Activated T-cell treated with anti-CD3 and anti-CD28 coated beads, Interleukin-2, amount 50 U/mL, for 48 hours (primary cell): ENCODE measurements at places on chromosomes 13 and 19.

- DNase-seq: no peak
Observed at GRCh38 chr13:27113436-27113835, 58.2 kb downstream of the USP12 start.

GRCh38 chr13:60417734-60418133, 20.7 kb downstream of the TDRD3 start:
- no peak for DNase-seq

DNA sequence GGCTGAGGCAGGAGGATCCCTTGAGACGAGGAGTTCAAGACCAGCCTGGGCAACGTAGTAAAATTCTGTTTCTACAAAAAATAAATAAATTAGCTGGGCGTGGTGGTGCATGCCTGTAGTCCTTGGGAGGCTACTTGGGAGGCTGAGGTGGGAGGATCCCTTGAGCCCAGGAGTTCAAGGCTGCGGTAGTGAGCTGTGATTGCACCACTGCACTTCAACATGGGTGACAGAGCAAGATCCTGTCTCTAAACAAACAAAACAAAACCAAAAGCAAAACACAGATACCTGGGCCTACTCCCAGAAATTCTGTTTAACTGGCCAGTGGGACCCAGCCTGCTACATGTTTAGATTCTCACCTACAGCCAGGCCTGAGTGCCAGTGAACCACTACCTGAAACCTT, 74.6 kb upstream of the MEDAG start:
- DNase-seq: no peak

GRCh38 chr13:85076343-85076742, 722.9 kb downstream of the SLITRK6 start:
- DNase-seq: no peak

GRCh38 chr19:48770734-48771472, 15.6 kb downstream of the FGF21 start:
- DNase-seq: no peak

GRCh38 chr19:21604951-21605476, 99.6 kb downstream of the ZNF429 start:
- no peak for DNase-seq

DNA sequence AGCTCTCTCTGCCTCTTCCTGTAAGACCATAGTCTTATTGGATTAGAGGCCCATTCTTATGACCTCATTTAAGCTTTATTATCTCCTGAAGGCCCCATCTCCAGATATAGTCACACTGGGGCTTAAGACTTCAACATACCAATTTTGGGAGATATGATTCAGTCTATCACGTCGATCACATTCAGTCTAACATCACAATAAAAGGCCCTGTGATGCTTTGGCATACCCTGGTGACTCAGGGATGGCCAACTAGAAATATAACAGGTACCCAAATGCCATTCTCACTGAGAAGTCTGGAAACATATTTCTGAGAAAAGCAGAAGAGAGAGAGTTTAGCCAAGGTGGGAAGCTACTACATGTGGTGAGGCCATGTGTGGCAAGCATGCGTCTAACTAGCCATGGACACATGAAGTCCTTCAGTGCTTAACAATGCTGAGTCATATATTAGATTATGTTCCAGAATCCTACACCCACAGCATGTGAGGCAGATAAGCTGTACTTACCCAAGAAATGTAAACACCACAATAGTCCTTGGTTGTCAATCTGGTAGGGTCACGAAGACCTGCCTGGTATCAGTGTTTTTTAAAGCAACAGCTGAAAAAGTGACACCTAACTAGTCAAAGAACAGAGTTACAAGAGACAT, 485.1 kb downstream of the FOXO1 start:
- DNase-seq: no peak

GRCh38 chr19:12788042-12788681, 3.1 kb upstream of the JUNB start:
- DNase-seq: no peak

DNA sequence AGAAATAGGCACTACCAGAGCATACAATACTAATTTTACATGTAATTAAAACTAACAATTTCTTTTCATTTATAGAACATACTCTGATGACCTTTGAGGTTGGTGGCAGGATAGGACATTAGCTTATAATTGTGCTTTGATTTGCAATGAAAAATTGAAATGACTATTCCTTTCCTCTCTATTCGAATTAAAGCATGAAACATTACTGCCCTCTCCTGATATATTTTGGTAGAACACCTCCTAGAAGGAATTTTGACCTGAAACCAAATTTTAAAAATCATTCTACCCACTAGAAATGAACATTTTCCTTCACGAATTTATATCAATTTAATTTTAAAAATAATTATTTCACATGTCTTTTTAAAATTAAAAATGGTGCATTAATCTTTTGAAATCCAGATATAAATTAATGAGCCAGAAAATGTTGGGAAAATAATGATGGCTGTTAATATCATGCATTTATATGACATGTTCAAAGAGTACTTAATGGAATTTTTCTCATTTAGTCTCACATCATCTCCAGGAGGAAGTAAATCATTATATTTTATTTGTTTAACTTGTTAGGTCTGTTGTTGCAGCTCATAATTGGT, 556.3 kb upstream of the ARGLU1 start:
- DNase-seq: no peak

DNA sequence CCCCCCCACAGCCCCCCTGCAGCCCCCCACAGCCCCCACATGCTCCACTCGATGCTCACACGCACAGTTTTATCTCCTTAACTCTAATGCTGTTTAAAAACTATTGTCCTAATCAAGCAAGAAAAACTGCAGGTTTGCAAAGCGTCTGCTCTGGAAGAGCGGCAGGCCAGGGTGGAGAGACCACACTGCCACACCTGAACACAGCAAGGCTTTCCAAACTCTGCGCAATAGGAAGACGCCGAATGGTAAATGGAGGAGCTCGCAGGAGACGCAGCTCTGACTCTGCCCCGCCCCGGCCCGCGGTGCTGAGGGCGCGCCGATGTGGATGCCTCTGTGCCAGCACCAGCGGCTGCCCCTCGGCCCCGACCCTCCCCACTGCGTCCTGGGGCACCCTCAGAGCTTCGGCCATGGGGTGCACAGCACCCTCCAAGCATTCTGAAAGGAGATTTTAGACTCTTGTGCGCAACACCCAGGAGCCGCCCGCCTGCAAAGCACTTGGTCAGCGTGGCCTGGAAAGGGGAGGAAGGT, 32.4 kb downstream of the RASA3 start:
- no peak for DNase-seq

DNA sequence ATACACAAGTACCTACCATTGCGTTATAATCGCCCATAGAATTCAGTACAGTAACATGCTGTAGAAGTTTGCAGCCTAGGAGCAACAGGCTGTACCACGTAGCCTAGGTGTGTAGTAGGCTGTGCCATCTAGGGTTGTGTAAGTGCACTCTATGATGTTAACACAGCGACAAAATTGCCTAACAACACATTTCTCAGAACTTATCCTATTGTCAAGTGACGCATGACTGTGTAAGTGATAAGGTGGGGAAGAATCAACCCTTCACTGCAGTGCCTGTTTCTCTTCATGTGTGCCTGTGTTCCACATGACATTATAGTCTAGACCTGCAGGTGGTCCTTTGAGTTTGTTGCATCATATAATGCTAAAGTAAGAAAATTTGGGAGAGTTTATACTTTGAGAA, 94.0 kb downstream of the PCDH9 start:
- no peak for DNase-seq

- no peak for DNase-seq
Observed at GRCh38 chr13:49657241-49657641, 28.9 kb downstream of the ARL11 start.

- no peak for DNase-seq
Observed at GRCh38 chr13:30829833-30830637, 76.0 kb upstream of the MEDAG start.

DNA sequence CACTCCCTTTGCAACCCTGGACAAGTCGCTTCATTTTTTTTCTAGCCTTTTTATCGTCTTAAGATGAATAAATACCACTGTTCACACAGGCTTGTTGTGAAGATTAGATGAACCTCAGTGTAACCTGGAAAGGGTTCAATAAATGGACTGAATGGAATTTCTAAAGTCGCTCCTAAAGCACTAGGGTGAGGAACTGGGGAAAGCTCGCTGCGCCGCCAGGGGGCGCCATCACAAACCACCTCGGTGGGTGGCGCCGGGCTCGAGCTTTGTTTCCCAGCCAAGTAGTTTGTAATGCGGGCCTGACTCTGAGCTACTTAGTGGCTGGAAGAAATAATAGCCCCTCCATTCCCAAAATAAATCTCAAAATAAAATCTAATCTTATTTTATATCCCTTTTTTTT, 2.2 kb upstream of the CEACAM6 start:
- DNase-seq: peak; percentile 82

- DNase-seq: no peak
Observed at GRCh38 chr13:108120302-108120701, 95.0 kb downstream of the LIG4 start.

GRCh38 chr19:6579450-6580178, 11.3 kb downstream of the CD70 start:
- no peak for DNase-seq

GRCh38 chr13:27765650-27766049, 26.6 kb upstream of the GSX1 start:
- DNase-seq: no peak

DNA sequence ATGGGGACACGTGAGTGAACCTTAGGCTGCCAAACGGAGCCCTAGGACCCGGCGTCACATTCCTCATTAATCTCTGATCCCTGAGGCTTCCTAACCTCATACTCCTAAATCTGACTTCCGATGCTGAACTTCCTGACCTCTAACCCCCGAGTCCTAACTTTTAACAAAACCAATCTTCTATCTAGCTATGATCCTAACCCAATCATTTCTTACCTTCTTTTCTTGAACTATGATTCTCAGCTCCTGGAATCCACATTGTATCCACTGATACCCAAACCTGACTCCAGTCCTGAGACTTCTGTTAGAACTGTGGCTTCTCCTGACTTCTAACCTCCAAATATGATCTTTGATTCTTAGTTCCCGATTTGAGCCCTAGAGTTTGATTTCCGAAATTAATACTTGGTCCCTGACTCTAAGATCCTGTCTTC, 447 bp downstream of the NFKBIB start:
- DNase-seq: no peak

- no peak for DNase-seq
Observed at GRCh38 chr13:42883771-42884467, 102.5 kb downstream of the FAM216B start.

DNA sequence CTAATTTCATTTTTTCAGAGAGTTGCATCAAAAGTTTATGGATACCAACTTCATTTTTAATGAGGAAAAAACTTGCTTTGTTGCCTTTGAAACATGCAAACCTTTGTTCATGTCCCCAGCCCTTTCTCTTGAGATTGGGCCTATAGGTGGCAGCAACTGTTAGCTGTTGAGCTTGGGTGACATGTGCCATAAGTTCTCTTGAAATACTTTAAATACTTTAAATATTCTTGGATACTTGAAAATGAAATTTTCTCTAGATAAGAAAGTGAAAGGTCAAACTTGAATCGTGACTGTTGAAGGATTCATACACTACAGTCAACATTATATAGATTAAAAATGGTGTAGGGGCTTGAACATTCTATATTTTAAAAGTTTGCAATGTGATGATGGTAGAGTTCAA, 294.9 kb downstream of the NDFIP2 start:
- no peak for DNase-seq

DNA sequence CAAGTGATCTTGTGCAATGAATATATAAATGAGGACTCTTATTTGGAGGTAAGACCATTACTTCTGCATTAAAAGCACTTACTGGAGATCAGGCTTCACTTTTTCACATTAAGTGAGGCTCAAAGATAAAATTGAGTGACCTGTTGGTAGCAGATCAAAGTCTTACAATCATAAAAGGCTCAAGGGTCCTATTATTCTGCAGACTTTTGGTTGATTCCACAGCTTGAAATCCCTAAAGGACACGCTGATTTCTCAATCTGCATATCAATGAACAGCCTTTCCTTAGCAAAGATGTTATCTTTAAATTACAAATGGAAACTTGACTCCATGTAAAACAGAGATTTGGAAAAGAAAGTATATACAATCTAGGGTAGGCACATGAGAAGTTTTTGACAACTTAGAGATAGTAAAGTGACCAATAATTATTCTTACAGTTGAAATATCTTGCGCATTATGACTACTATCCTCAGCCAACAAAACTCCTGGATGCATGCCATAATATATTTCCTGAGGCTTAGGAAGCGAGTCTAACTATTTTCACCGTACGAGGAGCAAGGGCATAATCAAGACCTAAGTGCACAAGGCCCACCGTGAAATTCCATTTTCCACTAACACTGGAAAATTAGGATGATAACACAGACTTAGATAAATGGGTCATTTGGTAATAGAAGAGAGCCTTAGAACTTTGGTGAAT, 640.7 kb downstream of the LIG4 start:
- no peak for DNase-seq

GRCh38 chr13:70788074-70788473, 679.8 kb upstream of the KLHL1 start:
- DNase-seq: no peak
